ENCODE measurements at places on chromosomes 5 and 9.

- DNase-seq, result peak; percentile 86
Observed at GRCh38 chr5:150000256-150000989, at the start of the genes HMGXB3 and TIGD6. Gene HMGXB3 (plus strand): TSS chr5:150000739. CDS start chr5:150004853, 4,114 bp downstream. Gene TIGD6 (minus strand): TSS chr5:150000654. CDS start chr5:149996348, 4,306 bp downstream.

DNA sequence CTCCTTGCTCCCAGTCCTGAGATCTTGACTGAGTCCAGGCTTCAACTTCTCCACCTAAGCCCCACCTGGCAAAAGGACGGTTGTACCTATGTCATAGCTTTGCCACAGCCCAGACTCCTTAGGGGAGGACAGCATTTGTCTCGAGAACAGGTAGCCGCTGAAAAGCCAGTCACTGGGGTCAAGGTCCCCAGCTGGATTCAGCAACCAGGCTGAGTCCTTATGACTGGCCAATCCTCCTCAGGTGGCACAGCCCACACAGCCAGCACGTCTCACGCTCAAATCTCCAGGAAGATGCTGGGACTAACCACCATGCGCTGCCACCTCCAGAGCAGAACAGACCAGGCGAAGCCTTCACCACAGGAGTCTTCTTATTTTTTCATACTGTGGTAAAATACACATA is 27.9 kb upstream of the SMU1 start:
- no peak for DNase-seq

- DNase-seq, result no peak
Observed at GRCh38 chr9:126703866-126704156, 90.1 kb downstream of the LMX1B start.

- no peak for DNase-seq
Observed at GRCh38 chr9:116027511-116027910, 126.1 kb upstream of the PAPPA start.

DNA sequence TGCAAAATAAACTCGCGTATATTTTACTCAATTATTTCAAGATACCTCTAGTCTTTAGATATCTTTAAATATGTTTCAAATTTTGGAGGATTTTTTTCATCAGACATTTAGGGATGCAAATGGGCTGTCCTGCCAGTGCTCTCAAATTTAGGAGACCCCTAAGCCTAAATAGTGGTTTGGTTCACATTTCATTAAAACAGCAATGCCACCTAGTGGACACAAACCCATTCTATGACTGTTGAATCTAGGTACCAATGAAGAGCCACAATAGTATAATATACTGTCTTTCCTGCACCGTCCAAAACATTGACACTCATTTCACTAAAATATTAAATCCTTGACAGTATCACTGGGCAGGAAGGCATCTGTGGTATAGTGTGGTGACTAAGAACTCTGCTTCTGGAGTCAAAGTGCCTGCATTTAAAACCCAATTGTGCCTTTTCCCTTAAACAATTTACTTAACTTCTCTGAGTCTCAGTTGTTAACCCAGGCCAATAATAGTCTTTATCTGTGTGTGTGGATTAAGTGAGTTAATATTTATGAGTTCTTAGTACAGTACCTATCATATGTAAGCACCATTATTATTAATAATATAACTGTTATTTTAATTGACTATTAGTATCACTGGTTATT is 148.0 kb downstream of the RORB start:
- no peak for DNase-seq

DNA sequence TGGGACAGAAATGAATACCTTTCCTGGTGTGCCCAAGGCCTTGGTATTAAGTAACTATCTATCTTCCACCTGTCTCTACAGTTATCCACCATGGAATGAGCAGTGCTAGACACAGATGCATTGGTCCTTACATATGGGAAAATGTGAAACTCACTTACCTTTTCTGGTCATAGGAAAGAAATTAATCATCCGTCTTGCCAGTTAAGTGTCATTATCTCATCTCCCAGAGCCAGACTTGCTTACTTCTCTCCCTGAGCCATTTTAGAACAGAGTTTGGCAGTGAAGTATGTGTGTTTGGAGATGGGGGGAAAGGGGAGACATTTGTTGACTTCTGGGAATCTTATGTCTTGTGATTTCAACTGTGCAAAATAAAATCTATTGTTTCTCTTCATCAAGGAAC is 1211.0 kb upstream of the CDH6 start:
- DNase-seq, result no peak

DNA sequence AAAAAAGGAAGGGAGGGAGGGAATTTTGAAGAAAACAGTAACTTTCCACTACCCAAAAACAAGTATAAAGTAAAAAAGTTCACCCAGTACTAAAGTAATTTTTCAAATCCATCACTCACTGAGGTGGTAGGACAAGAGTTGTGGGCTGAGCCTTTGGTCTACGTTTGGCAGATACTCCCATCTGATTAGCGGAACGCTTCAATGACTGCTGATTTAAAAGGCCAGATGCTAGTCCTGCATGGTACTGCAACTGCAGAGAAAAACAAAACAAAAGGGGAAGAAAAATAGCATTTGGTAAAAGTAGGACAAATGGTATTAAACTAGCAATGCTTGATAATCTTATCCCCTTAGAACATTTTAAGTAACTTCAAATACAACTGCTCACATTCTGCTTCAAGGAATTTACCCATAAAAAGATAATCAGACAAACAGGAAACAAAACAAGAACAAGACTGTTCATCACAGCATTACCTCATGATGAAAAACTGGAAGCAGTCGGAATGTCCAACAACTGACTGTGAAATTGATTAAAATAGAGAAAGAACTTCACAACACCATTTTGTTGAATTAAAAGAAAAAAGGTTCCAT is 65.4 kb downstream of the MED27 start:
- DNase-seq, result no peak

- no peak for DNase-seq
Observed at GRCh38 chr9:105257809-105258208, 13.4 kb downstream of the SLC44A1 start.

GRCh38 chr5:22754155-22754554 is 99.0 kb downstream of the CDH12 start:
- DNase-seq, result no peak

GRCh38 chr5:55621229-55621628 is 86.5 kb upstream of the PLPP1 start:
- DNase-seq, result no peak

DNA sequence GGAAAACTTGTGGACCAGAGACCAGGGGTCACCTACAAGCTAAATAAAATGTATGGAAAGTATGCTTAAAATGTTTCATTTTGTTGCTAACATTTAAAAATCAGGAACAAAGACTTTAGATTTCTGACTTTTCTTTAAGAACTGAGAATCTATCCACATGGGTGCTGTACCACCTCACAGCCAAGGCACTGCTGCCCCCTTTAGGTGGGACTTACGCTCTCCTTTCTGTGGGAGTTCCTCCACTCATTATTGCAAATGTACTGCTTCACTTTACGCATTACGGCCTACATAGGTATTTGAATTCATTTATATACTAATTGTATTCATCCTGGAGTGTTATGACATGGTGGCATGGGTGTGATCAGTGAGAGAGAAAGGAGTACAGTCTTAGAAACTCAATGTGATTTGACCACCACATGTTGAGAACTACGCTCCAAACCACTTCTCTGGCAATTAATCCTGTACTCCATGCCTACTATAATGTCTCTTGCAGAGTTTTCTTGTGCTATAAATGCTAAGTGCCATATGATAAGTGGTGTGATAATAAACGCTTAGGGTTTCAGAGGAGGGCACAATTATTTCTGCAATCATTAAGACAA is 24.7 kb upstream of the CETN3 start:
- no peak for DNase-seq

GRCh38 chr5:178141550-178141949 is 10.7 kb downstream of the RMND5B start:
- DNase-seq, result no peak

DNA sequence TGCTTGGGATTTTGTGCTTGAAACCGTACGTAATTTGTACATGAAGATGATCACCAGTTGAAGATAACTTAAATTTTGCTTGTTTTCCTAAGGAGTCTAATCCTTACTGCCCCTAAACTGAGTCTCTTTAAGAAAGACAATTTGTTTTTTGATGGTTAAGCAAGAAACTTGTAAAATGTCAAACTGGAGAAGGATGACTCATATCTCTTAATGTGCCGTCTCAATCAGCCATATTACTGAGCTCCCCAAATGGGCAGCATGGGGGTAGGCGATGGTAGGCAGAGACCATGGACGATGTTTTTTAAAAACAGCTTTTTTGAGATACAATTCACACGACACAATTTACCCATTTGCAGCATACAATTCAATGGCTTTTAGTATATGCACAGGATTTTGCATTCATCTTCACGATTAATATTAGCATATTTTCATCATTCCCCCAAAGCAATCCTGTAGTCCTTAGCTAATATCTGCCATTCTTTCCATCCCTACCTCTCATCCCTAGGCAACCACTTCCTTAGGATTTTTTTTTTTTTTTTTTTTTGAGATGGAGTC is 14.3 kb downstream of the ARHGAP26 start:
- no peak for DNase-seq

DNA sequence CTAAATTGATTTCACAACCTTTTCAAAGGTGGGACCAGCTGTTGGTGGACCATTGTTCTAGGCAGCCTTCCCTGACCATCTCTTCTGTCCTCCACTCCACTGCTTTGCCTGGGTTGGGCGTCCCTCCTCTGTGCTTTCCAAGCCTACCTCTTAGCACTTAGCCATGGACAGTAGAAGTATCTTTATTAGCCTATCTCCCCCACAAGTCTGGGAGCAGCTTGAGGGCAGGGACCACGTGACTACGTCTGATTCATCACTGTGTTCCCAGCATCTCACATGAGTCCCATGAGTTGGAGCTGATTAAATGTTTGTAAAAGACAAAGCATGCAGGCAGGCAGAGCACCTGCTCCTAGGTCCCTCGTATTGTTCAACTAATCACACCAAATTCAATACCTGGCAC is 20.9 kb downstream of the MORN5 start:
- no peak for DNase-seq

DNA sequence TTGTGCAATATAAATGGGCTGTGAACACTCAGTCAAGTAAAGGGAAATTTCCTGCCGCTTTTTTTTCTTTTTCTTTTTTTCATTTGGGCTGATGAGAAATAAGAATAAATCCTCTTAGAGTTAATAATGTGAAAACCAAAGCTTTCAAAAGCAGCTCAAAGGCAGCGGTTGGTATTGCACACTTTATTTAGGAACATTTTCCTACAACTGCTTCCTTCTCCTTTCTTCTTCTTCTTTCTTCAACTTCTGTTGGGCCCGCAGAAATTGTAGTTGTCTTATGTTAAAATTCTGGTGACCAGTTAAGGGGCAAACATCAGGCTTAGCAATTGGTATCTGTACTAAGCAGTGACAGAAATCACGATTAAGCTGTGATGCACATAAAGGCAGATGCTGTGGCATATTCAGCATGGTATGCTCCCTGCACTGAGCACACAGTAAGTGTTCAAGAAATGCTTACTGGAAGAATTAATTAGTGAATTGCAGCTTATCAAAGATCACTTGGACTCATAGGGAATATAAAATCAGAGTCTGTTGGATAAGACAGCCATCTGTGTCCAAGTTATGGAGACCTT is 85.4 kb downstream of the ANKRD55 start:
- DNase-seq, result no peak

- DNase-seq, result no peak
Observed at GRCh38 chr9:31519826-31520225, 864.6 kb upstream of the ACO1 start.

GRCh38 chr5:111211341-111211740 is 12.8 kb upstream of the CAMK4 start:
- no peak for DNase-seq

DNA sequence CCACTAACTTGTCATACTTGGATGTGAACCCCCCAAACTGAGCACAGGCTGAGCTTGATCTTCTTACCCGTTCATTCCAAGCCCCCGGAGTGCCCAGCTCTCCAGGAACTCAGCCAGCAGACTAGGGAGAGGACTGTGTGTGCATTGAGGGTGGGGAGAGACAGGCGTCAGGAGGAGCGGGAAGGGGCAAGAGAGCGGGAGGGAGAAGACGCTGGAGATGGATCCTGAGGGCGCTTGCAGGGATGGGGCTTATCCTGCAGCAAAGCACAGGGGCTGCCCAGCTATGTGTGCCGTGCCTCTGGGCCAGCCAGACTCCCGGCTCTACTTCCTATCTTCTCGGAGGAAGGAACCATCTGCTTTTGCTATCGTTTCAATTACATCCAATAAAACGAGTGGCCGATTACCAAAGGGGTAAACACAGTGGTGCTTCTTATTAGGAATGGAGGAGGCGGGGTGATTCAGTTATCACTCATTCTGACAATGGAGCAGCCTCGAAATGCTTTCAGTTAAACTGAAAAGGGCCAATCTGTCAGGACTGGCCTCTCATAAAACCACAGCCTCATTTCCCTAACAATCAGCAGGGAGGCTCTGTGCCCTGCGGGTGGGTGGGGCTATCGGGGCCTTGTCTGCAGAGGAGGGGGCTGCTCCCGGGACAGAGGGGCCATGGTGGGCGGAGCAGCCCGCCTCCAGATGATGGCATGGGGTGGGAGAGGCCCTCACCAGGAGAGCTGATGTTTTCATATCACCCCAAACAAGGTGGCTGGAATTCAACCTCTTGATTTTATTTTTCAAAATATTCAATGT is 168.2 kb downstream of the DAB2IP start:
- DNase-seq, result no peak

- no peak for DNase-seq
Observed at GRCh38 chr5:51567636-51568035, 184.4 kb downstream of the ISL1 start.

- DNase-seq, result no peak
Observed at GRCh38 chr5:80615266-80615914, 39.1 kb upstream of the MSH3 start.

GRCh38 chr5:14954616-14955343 is 83.2 kb upstream of the ANKH start:
- DNase-seq, result no peak

- no peak for DNase-seq
Observed at GRCh38 chr9:78547831-78548230, 250.9 kb downstream of the PSAT1 start.

DNA sequence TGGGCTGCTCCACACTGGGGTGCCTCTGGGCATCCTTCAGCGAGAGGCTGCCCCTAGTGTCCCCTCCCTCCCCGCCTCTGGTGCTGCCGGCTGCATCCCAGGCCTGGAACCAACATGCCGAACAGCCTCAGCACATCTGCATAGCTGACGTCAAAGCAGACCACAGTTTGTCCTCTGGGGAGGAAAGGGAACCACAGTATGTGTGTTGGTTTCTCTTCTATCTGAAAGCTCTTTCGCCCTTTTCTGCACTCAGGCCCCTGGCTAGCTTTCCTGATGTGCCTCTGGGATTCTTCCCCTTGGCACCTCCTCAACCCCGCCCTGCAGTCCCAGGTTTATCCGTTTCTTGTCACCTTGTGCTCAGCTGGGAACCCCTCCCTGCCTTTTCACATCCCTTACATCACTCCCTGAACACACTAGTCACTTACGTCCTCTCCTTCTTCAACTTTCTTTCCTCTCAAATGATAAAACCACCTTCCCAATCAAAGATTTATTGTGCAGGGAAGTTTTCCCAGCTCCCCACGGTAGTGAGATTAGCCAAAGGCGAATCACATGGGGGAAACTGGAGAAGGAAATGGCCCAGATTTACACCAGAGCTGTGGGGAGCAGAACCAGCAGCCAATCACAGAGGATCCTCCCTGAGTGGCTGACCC is 35.5 kb upstream of the B4GALT1 start:
- DNase-seq, result no peak

- no peak for DNase-seq
Observed at GRCh38 chr5:66680804-66681203, 84.6 kb downstream of the MAST4 start.

All from right renal cortex interstitium (tissue), 3 donors.